Omental fat pad (tissue), 4 donors: ENCODE measurements at places on chromosomes 7 and 10. TPM values are rescaled to one million over a fixed set of nuclear protein-coding genes. Genes with fewer than 3 reads are reported as not detected.

Gene TYW1B
- total RNA-seq, result 3.2 TPM

Gene RAB19
- 1.3 TPM for total RNA-seq

Gene HOXA3
- 1.8 TPM for total RNA-seq

Gene CPED1
- 37.2 TPM for total RNA-seq

Gene FGF8
- not detected for total RNA-seq

DNA sequence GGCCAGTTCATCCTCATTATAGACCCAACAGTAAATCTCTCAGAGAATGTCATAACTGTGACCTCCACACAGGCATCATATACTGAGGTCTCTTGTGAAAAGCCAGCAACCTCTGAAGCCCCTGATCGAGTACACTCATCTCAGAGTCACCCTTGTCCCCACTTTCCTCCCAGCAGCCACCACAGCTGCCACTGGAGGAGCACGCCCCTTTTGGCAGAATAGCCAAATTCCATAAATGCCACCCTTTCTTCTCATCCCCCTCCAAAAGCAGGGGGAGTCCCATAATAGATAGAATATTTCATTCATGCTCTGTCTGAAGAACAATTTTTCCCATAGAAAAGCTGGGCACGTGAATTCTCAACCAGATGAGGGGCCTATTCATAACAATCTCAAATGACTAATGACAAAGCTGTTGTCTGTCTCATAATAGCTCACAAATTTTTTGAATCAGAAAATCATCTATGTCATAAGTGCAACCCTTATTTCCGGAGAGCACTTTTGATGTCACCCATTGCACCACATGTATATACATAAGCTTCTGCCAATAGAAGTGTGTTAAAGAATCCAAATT lies 47.4 kb downstream of the SGMS1 start:
- DNase-seq, result no peak

DNA sequence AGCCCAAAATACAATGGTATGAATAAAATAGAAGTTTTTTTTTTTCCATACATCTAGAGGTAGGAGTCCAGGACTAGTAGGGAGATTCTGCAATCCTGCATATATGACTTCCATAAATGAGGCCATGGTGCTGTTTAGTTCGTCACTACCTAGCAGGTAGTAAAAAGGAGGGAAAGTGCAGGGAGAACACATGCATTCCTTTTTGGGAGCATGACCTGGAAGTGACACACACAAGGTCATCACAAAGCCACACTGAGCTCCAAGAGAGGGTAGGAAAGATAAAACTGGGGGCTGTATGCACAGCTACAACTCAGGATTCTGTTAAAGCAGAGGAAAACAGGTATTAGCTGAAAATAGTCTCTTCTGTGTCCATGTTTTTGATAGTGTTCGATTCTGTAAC lies 2.2 kb downstream of the CROT start:
- DNase-seq, result no peak

DNA sequence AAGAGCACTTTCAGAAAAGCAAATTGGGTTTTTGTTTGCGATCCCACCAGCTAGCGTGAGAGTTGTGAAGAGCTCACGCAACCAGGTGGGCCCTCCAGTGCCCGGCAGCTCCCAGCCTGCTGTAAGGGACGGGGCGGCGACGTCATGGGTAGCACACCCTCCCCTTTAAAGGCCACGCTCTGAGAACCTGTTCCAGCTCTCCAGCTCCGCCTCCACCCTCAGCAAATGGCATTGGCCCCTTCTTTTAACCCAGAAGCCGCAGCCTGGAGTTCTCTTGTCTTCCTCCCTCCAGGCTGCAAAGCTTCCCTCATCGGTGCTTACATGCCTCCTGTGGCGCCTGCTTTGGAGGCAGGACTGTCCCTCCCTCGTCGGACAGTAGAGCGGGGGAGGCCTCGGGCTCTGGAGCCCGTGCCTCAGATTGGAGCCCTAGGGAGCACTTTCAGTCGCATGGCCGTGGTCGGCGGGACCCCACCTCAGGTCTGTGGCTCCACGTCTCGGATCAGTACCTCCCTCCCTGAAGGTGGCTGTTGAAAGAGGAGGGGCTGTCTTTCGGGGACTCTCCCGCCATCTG lies 32.9 kb downstream of the WIPI2 start:
- no peak for DNase-seq

- no peak for DNase-seq
Measured at GRCh38 chr7:83486957-83487356, 162.0 kb downstream of the SEMA3E start.

- no peak for DNase-seq
Measured at GRCh38 chr10:34433241-34434076, 381.6 kb downstream of the PARD3 start.

GRCh38 chr10:102280397-102281101 lies 35.2 kb downstream of the GBF1 start:
- DNase-seq, result no peak

DNA sequence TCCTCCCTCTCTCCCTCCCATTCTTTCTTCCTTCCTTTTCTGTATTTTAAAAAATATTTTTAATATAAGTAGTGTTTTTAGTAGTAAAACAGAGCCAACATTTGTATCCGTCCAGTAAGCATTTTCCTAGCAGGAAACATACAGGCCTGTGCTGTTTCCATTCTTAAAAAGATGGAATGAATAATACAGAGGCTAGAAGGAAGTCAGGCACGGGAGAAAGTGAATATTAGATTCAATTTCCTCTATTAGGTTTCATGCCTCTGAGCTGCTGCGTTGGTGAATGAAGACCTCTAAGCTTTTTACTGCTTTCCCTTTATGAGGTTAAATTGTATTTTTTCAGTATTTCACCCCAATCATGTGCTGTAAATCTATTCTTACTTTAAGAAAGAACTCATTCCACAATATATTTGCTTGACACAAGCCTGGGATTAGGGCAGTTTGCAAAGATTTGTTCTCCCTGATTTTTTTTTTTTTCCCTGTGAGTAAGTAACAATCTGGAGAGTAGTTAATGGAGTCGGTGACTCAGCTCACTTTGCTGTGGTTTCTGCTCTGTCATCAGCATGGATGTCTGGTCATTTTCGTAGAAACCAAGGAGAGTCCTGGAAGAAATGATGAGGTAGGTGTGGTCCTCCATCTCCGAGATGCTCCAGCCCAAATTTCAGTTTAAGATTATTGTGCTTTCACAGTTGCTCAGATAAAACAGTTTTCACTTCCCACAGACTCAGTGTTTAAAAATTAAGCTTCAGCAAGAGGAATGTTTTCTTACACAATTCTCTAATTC lies 76.1 kb upstream of the PITRM1 start:
- DNase-seq, result no peak

- no peak for DNase-seq
Measured at GRCh38 chr7:104005197-104005596, 15.7 kb upstream of the RELN start.

GRCh38 chr10:58781873-58782488 lies 269.3 kb downstream of the BICC1 start:
- DNase-seq, result no peak

- no peak for DNase-seq
Measured at GRCh38 chr7:78427209-78427608, 628.6 kb downstream of the PHTF2 start.

- DNase-seq, result no peak
Measured at GRCh38 chr10:122949296-122949695, 4.7 kb downstream of the C10orf88 start.

- DNase-seq, result no peak
Measured at GRCh38 chr10:112308125-112308502, 24.9 kb downstream of the TECTB start.

GRCh38 chr10:73141603-73142002 lies 26.2 kb downstream of the ECD start:
- DNase-seq, result no peak

- DNase-seq, result no peak
Measured at GRCh38 chr7:131723926-131724325, 167.5 kb upstream of the PODXL start.

DNA sequence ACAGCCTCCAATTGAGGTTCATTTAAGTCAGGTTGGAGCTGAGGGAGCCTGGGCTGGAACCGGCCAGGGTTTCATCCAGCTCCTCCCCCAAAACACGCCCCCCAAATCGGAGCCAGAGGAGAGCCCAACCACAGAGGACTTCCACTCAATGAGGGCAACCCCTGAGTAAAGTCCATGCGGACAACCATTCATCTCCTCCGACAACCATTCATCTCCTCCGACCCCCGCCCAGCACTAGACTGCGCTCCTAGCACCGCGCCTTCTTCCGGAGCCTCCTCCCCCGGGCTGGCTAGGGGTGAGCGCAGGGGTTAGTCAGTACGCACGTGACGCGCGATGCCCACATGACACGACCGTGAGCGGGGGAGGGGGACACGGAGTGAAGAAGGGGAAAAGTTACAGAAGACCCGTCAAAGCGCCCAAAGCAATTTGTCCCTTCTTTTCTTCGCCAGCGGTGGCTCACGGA lies 1.4 kb downstream of the MAGI2 start:
- DNase-seq, result peak; percentile 89

DNA sequence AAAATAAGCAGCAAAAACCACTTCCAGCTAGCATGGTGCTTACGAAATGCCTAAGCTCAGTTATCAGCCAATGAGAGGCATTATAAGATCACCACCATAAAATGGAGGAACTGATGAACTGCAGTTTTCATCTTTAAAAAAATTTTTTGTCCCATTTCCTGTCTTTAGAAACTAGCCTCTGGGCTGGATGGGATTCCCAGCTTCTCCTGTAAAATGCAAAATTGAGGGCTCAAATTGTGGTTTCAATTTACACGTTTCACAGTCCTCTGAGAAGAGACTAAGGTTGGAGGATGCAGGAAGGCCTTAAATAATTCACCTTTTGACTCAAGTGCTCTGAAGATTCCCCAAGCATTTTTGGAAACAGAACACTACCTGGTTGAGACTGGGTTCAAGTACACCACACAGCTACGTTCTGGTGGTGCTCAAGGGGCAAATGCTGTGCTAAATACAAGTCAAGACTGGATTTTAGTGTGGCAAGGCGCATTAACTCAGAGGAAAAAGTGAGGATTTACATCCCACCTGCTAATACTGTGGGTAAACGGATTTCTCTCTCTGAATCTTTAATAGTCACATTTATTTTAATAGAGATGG lies 951 bp downstream of the ZNF25 start:
- no peak for DNase-seq

GRCh38 chr7:84484502-84485079 lies 290.0 kb upstream of the SEMA3A start:
- no peak for DNase-seq

DNA sequence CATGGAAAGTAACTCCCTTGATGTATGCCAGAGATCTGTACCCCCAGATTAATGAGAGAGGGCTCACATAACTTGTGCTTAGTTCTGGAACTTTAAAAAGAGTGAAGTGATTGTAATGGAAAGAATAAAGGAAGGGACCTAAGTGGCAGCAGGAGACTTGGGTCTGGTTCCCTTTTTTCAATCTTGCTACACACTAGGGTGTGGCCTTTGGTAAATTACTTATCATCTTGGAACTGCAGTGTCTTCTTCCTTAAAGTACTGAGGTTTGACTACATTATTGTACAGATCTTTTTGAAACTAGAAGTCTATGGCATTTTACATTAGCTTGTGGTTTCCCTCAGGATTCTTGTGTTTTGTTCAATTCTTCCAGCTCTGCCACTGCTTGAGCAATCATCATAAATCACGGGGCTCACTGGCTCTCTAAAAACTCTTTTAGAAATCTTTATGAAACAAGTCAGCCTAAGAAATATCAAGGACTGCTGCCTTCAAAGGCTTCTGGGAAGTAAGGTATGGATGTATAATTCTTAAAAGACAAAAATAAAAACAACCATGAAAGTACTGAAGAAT lies 22.5 kb upstream of the CHRM2 start:
- no peak for DNase-seq

DNA sequence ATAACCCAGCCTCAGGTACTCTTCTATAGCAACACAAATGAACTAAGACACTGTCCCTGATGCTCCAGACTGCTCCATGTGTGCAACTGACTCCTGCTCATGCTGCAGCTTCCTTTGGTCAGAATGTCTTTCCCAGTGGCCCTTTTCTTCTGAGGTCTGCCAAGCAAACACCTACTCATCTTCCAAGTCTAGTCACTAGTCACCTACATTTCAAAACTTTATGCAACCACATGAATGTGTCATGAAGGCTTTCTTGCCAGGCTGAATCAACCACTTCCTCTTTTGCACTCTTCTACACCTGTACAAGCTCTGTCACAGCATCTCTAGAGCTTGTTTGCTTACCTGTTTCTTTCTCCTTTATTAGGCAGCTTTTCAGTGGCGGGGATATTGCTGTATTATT lies 75.8 kb downstream of the LSMEM1 start:
- DNase-seq, result no peak

DNA sequence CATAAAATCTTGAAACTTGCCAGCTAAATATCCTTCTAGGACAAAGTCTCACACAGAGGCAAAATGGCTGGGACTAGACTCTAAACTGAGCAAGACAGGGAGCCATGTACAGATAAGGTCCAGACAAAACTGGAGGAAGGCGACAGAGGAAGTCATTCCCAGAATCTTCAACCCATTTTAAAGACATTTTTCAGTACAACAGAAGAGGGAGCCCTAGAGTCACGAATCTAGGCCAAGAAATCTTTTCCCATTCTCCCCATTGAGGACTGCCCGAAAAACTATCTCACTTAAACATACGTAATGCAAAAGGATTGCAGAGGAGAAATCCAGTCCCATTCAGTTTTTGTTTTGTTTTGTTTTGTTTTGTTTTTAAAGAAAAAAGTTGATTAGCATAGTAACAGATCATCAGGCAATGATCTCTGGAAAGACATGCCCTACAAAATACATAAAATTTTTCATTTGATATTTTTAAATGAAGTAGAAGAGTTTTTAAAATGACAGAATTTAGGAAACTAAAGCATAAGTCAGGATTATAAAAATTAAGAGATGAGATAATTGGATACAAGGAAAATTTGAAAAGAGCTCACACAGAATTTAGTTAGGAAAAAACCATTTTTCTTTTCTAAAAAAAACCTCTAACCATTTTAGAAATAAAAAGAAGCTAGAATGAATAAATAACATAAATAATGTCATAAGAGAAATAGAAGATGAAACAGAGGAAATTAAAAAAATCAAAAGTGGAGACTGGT lies 16.9 kb upstream of the PRF1 start:
- DNase-seq, result no peak

DNA sequence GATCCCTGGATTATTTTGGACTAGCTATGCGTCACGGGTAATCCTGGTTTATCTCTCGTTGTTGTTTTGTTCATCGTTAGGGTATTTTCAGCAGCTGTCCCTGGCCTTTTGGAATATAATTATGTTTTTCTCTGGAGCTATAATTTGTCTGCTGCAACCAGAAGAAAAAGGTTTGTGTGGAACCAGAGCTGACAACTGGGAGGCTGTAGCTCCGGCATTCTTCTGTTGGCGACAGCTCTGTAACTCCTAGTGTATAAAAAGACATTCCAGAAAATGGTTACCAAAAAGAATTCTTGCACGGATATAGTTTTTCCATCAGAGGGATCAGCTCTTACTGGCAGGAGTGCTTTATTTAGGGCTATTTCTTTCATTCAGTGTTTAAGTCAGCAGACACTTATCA lies 130.9 kb upstream of the PRR15 start:
- DNase-seq, result no peak

- no peak for DNase-seq
Measured at GRCh38 chr7:43076189-43076605, 36.2 kb upstream of the HECW1 start.

- DNase-seq, result no peak
Measured at GRCh38 chr7:6148724-6149360, 117.7 kb downstream of the ANKRD61 start.

GRCh38 chr10:75910032-75910431 lies 478.6 kb downstream of the LRMDA start:
- DNase-seq, result no peak

- no peak for DNase-seq
Measured at GRCh38 chr7:2573761-2574160, 15.0 kb downstream of the IQCE start.
